EH (cell line): ENCODE measurements at places on chromosomes 4 and X.

GRCh38 chrX:153381684-153382532, 19.2 kb downstream of the PNMA6E start:
- DNase-seq, result peak; percentile 75

GRCh38 chr4:17544205-17544604, 29.2 kb downstream of the CLRN2 start:
- peak; percentile 16 for DNase-seq

GRCh38 chr4:77308843-77309242, 151.8 kb downstream of the CCNG2 start:
- peak; percentile 54 for DNase-seq

GRCh38 chr4:39341075-39341725, 25.0 kb downstream of the RFC1 start:
- no peak for DNase-seq

GRCh38 chrX:140092121-140092520, 126.8 kb upstream of the CXorf66 start:
- no peak for DNase-seq

DNA sequence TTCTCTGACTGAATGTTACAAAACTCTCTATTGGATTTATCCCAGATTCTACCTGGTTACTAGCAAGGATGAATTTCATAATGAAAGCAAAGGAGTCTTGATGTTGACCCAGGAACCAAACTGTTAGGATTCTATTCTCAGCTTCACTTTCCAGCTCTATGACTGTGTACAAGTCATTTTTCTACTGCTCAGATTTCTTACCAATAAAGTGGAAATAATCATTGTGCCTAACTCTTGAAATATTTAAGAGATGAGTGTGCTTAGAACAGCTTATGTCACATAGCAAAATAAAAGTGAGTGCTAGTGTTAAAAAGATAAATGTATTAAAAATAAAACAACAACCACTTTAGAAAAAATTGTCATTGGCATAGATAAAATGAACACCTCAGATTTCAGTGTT, 45.6 kb downstream of the EPHA5 start:
- peak; percentile 5 for DNase-seq

DNA sequence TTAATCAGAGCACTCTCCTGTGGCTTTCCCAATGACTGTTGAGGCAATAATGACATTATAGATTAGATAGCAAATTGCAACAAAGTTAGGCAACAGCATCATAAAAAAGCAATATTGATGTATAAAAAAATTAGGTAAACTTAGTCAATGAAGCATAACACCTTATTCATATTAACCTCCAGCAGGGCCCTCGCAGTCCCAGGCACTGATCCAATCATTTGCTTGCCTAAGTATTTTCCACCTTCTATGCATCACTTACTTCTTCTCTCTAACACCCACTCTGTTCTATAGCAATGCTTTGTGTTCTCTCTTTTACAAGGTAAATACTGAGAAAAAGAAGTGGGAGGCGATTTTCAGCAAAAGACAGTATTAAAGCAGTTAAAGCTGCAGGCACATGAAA, 833.5 kb upstream of the ADGRL3 start:
- no peak for DNase-seq

DNA sequence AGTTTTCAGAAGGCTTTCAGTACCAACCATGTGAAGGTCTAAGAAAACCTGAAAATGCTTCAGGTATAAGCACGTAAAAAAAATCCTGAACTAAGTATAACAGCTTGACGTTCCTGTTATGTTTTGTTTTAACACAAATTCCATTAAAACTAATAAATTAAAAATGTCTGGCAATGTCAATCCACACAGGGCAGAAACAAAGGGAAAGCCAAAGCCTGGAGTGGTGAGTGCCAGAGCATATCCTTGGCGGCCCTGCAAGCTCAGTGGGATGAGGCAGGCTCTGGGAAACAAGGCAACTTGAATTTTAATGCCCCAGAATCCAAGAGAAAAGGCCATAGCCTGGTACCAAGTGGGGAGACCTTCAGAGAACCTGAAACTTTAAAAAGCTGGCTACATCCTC, 78.2 kb downstream of the EPHA5 start:
- DNase-seq, result no peak

DNA sequence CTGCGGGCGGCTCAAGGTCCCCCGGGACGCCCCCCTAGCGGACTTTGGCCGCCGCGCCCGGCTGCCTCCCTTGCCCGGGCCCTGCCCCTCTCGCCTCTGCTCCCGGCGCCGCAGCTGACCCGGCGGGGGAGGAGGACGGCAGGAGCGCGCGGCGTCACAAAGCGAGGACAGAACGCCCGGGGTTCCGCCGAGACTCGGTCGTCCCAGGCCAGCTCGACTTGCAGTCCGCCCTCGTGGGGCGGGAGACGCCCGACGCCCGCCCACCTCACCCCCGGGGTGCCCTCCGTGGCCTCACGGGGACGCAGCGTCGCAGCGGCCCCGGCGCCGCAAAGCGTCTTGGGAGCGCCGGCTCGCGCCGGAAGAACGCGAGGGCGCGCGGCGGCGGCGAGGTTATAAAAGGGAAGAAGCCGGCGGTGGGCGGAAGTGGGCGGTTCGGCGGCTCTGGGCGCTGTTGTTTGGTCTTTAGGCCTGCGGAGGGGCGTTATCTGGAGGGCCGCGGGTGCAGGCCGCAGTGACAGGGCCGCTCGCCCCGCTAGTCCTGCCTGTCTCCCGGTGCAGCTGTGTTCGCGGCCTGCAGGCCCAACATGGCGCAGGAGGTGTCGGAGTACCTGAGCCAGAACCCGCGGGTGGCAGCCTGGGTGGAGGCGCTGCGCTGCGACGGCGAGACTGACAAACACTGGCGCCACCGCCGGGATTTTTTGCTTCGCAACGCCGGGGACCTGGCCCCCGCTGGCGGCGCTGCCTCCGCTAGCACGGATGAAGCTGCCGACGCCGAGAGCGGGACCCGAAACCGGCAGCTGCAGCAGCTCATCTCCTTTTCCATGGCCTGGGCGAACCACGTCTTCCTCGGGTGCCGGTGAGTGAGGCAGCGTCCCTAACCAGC, at the start of gene CDKN2AIP:
Gene CDKN2AIP, plus strand, starts transcription at position 423 of the 883 bp plus-strand sequence. Its CDS starts 162 bp downstream, at position 585.
- DNase-seq, result peak; percentile 94

GRCh38 chrX:41720125-41720779, 3.7 kb upstream of the GPR82 start:
- DNase-seq, result peak; percentile 12

DNA sequence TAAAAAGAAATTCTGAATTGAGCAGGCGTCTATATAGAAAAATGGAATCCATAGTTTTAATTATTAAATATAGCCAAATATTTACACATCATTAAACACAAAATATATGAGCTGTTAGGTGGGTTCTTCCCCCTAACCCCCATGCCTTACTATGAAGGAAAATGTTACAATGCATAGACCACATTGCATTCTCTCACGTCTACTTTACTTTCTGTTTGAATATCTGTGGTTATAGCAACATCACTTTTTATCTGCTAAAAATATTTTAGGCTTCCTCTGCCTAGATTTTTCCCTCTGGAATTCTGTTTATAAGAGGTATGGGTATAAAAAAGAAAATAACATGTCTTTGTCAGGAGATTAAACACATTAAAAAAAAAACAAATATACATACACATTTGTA, 73.1 kb downstream of the MAML3 start:
- DNase-seq, result peak; percentile 36

DNA sequence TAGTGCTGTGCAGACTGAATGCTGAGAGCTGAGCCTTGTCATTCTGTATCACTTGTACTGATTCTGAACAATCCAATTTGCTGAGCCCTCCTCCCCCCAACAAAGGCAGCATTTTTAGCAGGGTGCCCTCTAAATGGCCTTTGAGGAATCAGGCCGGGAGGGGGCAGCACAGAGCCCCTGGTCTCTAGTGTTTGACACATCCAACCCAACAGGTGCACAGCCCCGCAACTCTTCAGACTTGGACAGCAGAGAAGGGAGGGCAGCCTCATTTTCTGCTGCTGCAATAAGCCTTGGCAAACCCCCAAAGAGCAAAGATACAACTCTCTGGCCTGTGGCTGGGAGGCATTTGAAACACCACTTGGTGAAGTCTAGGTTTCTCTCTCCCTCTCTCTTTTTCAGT, 3.4 kb downstream of the ATP1B4 start:
- peak; percentile 22 for DNase-seq

- peak; percentile 29 for DNase-seq
Measured at GRCh38 chrX:44071847-44072551, 98.8 kb upstream of the NDP start.

- DNase-seq, result no peak
Measured at GRCh38 chrX:45761920-45762319, 561.2 kb upstream of the DIPK2B start.

GRCh38 chr4:163195247-163195765, 28.6 kb upstream of the NAF1 start:
- no peak for DNase-seq

GRCh38 chr4:83629945-83630721, 94.2 kb downstream of the GPAT3 start:
- DNase-seq, result peak; percentile 39

DNA sequence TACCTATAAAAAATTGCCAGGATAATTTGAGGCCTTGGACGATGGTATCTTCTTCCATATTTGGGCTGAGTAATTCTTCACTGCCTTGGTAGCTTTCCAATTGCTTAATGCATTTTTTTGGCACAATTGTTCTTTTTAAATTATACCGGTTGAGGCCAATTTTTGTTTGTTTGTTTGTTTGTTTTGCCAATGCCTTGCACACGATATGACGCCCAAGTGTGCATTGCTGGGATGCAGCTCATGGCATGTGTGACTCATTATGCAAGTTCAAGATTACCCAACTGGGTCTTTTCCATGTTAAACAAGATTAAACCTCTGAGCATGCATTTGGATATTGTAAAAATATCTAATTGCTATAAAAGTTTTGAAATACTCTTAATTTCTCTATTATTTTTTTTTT, 71.1 kb upstream of the KCNIP4 start:
- peak; percentile 24 for DNase-seq

DNA sequence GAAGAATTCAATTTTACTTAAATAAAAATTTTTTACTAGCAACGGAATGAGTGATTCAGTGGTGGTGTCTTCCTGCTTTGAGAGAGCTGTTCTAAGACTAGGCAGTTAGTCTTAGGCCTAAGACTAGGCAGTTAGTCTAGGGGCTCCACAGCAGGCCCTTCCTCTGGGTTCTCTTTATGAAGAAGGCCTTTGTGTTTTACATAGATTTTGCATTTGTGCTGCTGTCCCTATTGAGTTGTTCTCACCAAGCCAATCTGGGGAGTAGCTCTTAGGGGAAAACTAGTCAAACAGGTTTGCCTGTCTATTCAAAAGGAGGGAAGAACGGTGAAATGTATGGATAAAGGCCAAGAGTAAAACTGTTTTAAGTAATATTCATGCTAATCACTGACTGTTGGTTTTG, 7.6 kb downstream of the UGT8 start:
- DNase-seq, result no peak

DNA sequence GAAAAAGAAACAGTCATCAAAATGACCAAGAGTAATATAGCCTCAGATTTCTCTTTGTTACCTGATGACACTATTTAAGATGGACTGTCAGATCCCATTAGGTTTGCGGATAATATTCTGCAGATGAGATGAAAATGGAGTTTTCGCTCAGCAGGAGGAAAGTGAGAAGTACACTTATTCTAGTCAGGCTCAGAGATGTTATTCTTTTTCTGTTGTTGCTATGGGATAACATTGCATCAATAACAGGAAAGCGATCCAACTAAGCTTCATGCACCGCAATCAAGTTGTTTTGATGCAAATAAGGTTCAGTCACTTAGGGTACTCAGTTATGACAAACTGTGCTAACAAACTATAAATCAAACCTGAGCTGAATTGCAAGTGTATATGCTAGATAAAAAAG, 415.0 kb downstream of the CCSER1 start:
- no peak for DNase-seq

- peak; percentile 58 for DNase-seq
Measured at GRCh38 chrX:100413229-100413628, 3.2 kb upstream of the PCDH19 start.

DNA sequence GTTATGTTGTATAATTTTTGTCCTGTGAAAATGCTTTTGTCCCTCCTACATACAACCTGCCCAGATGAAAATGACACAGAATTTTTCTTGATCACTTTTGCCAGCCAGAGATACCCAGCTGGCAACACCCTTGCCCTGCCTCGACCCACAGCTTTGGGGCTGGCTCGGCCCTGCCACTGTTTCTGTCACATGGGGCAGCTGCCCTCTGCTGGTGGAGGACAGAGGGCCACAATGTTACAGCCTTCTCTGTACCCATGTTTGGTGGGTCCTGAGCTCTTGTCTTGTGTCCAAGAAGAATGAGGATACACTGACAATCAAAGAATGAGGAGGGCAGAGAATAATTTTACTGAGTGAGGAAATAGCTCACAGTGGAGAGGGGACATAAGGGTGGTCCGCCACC, 31.1 kb downstream of the BMP15 start:
- no peak for DNase-seq

DNA sequence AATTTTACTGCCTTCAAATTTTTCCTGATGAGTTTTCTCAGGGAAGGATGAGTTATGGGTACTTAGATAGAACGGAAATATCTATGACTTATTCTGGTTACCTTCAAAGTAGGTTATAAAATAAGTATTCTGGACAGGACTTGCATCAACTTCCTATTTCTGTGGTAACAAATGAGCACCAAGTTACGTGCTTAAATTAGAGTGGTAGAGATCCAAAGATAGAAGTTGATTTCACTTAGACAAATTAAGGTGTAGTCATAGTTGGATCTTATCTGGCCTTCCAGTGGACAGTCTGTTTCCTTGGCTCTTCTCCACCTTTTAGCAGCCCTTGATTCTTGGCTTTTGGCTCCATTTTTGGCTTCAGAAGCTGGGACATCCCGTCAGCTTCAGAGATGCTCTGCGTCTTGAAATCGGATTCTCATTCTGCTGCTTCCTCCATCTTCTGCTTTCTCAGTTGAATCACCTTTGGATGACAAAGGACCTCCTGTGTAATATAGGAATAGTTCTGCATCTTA, 109.9 kb downstream of the ZNF518B start:
- DNase-seq, result peak; percentile 15

GRCh38 chr4:2834001-2834921, 9.4 kb upstream of the ADD1 start:
- DNase-seq, result no peak

GRCh38 chrX:34810916-34811315, 131.7 kb upstream of the FAM47B start:
- DNase-seq, result no peak

DNA sequence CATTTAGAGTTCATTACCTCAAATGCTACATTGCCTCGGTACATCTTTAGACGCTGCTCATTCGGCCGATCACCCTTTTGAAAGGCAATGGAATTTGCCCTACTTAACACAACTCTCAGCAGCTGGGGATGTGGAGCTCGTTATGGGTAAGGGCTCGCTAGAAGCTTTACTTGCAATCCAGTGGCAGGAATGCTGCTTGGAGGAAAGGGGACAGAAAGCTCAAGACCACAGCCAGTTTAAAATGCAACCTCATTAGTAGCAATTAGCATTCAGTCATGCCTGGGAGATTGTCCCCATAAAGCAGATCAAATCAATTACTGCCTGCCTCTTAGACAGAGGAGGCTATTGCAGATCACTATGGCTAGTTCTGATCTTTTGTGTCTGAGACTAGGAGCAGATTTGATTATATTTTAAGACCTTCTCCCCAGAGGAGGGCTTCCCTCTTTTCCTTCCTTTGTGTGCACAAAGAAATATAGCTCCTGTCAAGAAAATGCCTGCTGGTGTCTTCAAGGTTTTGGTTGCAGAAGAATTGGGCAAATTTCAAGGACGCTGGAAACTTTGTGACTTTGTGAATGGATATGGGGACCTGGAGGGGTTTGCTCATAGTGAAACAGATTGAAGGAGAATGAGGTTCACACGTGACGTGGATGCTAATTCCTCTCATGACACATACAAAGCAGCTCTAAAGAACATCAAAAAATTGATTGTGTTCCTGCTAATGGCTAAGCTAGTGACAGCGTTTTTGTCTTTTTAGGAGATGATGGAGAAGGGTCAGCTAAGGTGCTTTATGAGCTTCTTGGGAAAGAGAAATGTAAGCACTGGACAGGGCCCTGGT, 237.5 kb upstream of the GLRA2 start:
- no peak for DNase-seq
